CD4-positive, alpha-beta T cell treated with Interleukin-12 subunit alpha and Interleukin-12 subunit beta, for 1 hour (primary cell): ENCODE measurements at places on chromosomes 2 and 18.

DNA sequence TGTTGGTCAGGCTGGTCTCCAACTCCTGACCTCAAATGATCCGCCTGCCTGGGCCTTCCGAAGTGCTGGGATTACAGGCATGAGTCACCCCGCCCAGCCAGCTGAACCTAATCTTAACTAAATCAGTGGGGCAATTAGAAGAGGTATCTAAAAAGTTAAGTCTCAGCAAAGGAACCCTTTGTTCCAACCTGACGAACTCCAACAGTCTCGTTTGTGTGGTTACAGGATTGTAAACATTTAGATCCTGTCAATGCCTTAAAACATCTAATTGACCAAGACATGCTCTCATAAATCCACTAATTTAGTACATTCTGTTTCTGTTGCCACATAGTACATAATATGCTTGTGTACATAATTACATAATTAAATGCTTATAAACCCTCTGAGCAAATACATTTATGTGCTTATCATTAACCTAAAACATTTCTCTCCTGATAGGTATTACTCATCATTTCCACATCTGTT is 31.1 kb upstream of the STK39 start:
- DNase-seq, result no peak

DNA sequence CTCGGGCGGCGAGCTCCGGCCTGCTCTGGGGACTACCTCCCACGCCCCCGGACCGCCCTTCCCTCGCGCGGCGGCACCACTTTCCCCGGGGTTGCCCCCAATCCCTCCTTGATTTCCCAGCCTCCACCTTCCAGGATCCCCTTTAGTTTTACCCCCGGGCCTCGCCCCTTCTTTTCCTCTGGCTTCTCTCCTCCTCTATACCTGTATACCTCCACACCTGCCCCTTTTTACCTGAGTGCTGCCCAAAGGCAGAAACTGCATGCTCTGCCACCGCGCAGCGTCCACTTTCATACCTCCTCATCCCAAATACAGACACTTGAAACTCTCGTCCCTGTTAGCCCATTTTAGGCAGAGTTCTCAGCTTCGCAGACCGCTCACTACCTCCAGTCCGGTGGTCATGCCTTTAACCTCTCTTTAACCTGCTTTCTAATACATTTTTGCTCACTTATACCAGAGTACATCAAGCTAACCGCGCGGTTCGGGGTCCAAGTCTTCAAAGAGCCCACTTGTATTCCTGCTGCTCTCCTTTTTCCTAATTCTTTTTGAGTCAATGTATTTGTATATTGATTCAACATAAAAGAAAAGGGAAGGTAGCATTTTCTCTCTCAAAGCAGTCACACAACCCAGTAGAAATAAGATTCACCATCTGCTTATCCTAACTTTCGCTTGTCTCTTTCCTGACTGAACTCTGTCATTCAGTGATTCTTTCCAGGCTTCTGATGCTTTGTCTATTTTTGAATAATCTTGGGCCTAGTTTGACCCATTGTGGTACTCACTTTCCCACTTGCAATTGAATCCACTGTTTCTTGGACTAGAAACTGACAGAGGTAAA is 901 bp downstream of the SPOPL start:
- DNase-seq, result no peak

GRCh38 chr2:47128705-47129104 is 26.4 kb downstream of the STPG4 start:
- DNase-seq, result no peak

DNA sequence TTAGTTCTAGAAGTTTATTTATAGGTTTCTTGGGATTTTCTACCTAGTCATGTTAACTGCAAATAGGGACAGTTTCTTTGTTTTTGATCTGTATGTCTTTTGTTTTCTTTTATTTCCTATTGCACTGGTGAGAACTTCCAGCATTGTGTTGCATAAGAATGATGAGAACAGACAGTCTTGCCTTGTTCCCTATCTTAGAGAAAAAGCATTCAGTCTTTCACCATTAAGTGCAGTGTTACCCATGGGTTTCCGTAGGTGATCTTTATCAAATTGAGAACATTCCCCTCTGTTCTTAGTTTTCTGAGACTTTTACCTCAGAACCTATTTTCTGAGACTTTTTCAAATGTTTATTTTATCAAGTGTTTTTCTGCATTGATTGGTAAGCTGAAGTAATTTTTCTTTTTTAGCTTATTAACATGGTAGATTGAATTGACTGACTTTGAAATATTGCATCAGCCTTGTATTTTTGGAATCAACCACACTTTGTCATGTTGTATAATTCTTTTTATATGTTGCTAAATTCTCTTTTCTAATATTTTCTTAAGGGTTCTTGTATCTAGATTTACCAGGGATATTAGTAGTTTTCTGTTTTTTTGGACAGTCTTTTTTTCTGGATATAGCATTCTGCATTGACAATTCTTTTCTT is 17.2 kb downstream of the MFSD6 start:
- no peak for DNase-seq

DNA sequence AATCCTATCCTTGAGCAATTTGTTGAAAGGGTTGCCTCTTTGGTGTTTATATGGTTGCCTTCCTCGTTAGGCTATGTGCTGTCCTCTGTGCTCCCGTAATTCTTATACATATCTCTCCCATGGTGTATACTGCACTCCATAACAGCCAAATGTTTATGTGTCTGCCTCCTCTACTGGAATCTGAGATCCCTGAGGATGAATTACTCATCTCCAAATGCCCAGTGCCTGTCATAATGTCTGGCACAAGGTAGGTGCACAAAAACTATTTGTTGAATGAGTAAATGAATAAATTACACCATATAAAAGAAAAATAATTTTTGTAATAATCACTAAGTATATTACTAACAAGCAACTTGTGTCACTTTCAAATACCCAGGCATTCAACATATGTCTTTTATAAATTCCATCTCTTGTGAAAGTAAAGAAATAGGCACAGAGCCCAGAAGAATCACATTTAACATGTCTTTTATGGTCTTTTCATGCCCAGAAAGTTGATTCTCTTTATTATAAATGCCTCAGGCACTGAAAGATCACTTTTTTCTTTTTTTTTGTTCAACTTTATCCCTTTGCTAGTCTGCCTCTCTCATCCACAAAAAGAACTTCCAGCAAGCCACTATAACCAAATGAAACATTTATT is 164.9 kb downstream of the CCDC148 start:
- no peak for DNase-seq

DNA sequence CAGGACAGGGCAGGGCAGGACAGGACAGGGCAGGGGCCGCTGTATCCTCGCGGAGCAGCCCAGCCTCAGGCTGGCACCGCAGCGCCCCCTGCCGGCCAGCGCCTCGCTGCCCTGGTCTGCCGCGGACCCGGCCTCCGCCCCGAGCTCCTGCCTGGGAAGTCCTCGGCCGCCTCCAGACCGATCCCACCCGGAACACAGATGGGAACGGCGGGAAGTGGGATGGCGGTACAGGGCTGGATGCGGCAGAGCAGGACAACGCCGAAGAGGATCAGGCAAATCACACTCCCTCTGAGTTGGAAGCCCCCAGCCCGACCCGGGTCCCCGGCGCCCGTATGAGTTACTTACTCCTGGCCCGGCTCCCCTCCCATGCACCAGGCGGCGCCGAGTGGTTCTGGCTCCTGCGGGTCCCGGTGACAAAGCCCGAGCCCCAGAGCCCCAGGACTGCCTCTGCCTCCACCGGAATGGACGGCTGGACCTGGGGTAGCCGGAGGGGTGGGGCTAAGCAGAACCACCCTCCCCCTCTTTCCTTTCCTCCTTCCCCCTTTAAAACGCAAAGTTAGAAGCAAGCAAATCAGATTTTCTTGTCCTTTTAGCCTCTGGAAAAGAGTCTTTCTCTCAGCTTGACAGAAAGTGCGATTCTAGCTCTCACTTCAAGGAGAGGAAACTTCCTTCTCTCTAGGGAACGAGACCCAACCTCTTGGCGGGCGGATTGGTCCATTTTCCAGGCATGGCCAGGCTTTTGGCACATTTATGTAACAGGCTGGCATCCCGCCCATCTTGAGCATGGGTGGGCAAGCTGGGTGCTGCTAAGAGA is at the start of gene TP53I3:
TP53I3 (minus strand) TSS at position 449 of the 814 bp plus-strand sequence. CDS start 508 bp downstream, outside the sequence.
- DNase-seq, result peak; percentile 81

GRCh38 chr2:223865907-223866508 is 28.6 kb upstream of the AP1S3 start:
- DNase-seq, result peak; percentile 3

DNA sequence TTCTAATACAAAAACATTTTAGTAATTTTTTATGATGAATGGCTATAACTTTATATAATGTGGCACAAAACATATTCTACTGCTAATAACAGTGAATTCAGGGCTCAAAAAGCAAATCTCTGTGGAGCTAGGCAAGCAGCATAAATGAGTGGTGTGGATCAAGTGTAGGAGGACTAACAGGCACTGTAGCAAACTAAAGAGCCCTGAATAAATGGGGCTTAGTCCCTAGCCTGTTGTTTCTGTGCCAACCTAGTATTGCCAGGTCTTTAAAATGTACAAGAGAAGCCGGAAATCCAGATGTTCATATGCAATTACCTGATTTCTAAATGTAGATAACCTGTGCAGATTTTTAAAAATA is 18.5 kb downstream of the REL start:
- no peak for DNase-seq

- DNase-seq, result no peak
Observed at GRCh38 chr18:57954935-57955334, 89.1 kb upstream of the NEDD4L start.

- DNase-seq, result no peak
Observed at GRCh38 chr2:27870724-27871123, 19.5 kb downstream of the RBKS start.

- DNase-seq, result no peak
Observed at GRCh38 chr18:62576845-62577512, 54.2 kb downstream of the ZCCHC2 start.

DNA sequence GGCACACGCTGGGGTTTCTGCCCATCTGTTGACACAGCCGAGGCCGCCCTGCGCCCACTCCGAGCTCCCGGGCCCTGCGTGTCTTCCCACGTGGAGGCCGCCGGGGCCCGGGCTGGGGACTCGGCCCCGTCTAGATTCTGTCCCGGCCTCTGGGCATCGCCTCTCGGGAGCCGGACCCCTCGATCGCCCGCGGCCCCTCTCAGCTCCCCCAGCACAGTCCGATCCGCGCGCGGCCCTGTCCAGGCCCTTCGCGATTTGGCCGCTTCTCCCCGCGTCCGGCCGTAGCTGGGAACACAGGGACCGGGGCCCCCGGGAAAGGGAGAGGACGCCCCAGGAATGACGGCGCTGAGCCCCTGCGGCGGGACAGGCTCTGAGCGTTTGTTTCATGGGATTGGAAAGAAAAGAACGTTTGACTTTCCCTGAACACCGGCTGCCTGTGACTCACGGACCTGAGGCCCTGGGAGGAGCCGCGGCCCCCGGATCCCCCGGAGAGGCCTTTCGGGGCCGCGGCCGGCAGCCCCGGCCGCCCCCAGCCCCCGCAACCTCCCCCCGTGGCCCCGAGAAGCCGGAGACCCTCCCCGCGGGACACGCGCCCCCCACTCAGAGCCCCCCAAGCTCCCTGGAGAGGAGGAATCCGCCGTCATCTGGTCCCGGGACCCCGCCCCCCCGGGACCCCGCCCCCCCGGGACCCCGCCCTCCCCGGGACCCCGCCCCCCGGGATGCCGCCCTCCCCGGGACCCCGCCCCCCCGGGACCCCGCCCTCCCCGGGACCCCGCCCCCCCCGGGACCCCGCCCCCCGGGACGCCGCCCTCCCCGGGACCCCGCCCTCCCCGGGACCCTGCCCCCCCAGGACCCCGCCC is 62.7 kb upstream of the CTDP1 start:
- DNase-seq, result no peak

GRCh38 chr2:119223521-119224390 is at the start of gene STEAP3:
Gene STEAP3, plus strand, starts transcription at chr2:119223834. Its CDS starts 7,179 bp downstream, at chr2:119231013.
- no peak for DNase-seq

DNA sequence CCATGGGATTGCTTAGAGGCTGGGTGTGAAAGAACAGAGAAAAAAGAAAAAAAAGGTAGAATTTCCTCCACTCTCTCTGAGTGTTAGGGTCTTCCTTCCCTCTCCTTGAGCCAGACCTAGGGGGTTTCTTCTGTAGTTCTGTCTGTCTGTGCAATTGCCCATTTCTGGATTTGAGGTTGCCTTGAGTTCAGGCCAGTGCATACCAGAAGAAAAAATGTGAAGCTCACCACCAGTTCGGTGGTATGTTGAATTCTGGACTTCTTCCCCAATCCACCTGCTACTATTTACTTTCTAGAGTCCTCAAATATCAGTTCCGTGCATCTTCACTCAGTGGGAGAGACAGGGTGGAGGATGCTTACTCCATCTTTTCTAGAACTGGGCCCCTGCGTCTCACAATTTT is 15.3 kb upstream of the SELENOI start:
- no peak for DNase-seq

GRCh38 chr2:6764968-6765723 is 100.6 kb downstream of the CMPK2 start:
- no peak for DNase-seq

DNA sequence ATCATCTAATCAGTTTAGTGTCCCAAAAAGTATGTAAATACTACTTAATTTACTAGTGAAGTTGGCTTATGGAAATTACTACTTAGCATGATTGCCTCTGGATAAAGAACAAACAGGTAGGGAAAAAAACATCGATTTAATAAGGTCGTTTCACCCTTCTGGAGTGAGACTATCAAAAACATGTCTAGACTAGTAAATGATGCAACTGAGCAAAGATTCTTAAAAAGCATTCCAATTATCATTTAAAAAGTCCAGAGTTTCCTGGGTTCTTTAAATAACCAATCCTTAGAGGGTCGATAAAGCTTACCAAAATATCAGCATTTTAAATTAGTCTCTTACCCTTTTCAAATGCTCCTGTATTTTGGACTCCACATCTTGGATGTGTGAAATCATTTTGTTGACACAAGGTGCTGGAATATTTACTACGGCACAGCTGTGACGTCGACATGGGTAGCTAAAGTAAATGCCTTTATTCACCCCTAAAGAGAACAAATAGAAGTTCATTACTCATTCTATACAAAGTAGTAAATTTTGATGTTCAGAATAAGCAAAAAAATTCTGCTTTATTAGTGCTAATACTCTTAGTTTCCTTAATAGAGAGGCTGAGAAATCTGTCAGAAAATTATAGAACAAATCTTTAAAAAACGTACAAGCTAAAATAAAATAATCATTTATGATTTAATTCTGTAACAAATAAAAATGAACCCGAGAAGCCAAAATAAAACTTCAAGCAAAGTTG is 70.6 kb downstream of the CCDC178 start:
- no peak for DNase-seq

- DNase-seq, result no peak
Observed at GRCh38 chr18:58315041-58315440, 271.0 kb downstream of the NEDD4L start.

DNA sequence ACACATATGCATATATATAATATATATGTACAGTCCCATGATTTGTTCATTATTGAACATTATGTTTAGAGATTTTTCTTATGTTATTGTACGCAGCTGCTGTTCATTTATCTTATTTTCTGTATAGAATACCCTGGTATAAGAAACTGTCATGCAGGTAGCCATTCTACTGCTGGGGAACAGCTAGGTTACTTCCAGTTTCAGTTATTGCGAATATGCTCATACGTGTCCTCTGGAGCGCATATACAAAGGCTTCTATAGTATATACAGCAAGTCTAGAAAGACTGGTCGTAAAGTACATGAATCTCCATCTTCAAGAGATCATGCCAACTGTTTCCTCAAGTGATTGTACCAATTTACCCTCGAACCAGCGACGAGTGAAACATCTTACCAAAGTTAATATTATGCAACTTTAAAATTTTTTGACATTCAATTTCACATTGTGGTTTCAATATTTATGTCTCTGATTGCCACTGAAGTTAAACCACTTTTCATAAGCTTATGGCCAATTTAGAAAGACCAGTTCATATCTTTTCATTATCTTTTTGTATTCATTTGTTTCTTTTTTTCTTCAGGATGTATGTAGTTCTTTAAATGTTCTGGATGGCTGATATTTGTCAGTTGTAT is 53.5 kb downstream of the RDH14 start:
- DNase-seq, result no peak

GRCh38 chr2:140295767-140296166 is 1515.6 kb upstream of the NXPH2 start:
- DNase-seq, result no peak
